ENCODE measurements at places on chromosomes 12 and 14. TPM values are rescaled to one million over a fixed set of nuclear protein-coding genes. Genes with fewer than 3 reads are reported as not detected.
A peak's percentile ranks its signal among the peaks of the same experiment; 100 is the strongest.

CLEC1B gene
- total RNA-seq = 2.8 TPM

SLC41A2 gene
- 23.1 TPM for total RNA-seq

ATN1 gene
- total RNA-seq = 140 TPM

NYNRIN gene
- 6.8 TPM for total RNA-seq

- H3K27me3 ChIP-seq = peaks cover 4% of the 10 kb centered on the region
- H3K4me1 ChIP-seq = no peaks in the 10 kb centered on the region
- no peak overlapping the region for H3K4me3 ChIP-seq
Measured at GRCh38 chr14:55238019-55238680, 33.1 kb upstream of the FBXO34 start.

DNA sequence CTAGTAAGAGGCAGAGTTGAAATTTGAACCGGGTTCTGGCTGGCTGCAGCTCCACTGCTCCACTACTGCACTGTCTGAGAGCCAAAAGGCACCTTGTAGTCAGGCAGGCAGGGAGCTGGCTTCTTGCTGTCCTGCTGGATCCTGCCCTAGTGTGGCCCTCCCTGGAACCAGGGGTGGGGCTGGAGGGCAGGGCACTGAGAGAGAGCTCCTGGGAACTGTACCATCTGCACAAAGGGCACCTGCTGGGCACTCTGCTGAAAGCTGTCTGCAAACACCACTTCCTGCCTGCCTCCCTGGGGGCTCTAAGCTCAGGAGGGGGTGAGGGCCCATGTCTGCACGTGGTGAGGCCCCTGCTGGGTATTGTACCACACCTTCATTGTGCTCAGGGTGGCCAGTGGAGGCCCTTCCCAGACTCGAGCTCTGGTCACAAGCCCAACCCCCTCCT, 19.0 kb upstream of the TCL1B start:
- H3K4me3 ChIP-seq = no peak overlapping the region
- no peaks in the 10 kb centered on the region for H3K36me3 ChIP-seq
- H3K4me1 ChIP-seq = peaks cover 14% of the 10 kb centered on the region
- no peak overlapping the region for H3K27ac ChIP-seq
- DNase-seq = no peak
- no peaks in the 10 kb centered on the region for H3K27me3 ChIP-seq

DNA sequence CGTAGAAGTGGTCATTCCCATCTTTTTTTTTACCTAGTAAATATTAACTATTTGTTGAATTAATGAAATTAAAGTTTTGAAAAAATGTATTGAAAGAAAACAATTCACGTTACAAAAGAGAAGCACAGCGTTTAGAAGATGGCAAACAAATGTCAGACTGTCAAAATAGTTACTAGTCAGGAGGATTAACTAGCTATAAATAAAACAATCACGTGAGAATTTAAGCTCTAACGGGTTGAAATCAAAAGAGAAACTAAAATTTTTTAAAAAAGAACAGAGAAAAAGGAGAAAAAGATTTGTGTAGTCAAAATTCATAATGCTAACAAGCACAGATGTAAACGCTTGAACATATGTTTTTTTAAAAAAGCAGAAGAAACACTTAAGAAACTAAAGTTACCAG, 26.4 kb downstream of the DDHD1 start:
- H3K27ac ChIP-seq = no peak overlapping the region
- no peak for DNase-seq
- no peaks in the 10 kb centered on the region for H3K36me3 ChIP-seq
- H3K4me3 ChIP-seq = no peak overlapping the region

GRCh38 chr12:11695321-11695720, 45.8 kb downstream of the ETV6 start:
- peak; percentile 65 for DNase-seq
- no peaks in the 10 kb centered on the region for H3K36me3 ChIP-seq
- no peak overlapping the region for H3K4me3 ChIP-seq
- H3K27ac ChIP-seq = no peak overlapping the region
- H3K4me1 ChIP-seq = peaks cover 35% of the 10 kb centered on the region

DNA sequence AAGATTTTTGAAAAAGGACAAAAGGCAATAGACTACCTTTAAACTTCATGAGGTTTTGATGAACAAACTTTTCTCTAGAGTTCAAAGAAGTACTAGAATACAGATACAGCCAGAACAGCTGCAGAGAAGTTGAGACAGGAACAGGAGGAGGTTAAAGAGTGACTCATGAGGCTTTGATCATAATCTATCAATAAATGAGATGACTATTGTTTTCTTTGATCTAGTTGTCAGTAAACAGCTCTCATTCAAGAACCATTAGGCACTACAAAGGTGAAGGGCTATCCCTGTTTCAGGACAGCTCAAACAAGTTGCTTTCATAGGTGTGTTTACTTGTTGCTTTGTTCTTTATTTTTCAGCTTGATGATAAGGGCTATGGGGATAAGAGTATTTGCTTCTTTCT, 2.4 kb downstream of the WASHC3 start:
- H3K27ac ChIP-seq = no peak overlapping the region
- H3K4me3 ChIP-seq = no peak overlapping the region
- H3K27me3 ChIP-seq = no peaks in the 10 kb centered on the region

GRCh38 chr14:30385925-30386324, 173.0 kb upstream of the G2E3 start:
- no peak overlapping the region for H3K27ac ChIP-seq
- no peaks in the 10 kb centered on the region for H3K27me3 ChIP-seq
- H3K4me1 ChIP-seq = no peaks in the 10 kb centered on the region
